ENCODE measurements at places on chromosomes 13 and 19.

- no peak for DNase-seq
Observed at GRCh38 chr13:96940961-96941360, 53.3 kb downstream of the OXGR1 start.

DNA sequence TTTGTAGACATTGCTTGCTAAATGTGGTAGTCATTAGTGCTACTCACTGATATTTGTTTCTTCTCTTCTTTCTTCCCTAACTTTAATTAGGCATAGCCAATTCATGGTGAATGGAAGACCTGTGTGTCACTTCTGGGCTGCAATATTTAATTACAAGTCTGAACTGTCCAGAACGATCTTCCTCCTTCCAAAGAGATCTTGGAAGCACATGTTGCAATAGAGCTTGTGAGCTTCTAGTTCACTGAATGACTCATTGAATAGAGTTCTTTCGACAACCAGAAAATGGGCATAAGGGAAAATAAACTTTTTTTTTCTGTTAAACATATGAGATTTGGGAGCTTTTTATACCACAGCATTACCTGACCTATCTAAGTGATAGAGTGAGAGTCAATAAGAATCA is 1264.6 kb downstream of the PCDH9 start:
- no peak for DNase-seq

DNA sequence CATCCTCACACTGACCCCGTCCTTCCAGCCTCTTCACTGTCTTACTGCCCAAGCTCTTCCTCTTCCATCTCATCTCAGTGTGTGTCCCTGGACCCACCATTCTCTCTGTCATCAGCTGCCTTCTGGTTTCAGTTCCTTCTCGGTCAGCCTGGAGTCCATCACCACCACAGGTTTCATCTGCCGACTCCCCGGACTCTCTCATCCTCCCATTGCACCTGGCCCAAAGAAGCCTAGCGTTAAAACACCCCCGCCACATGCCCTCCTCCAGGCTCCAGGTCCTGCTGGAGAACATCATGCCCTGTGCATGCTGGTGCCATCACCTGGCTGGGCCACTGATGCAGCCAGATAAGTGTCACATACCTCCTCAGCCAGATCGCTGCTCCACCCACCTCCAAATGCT is 122.1 kb upstream of the GPR12 start:
- no peak for DNase-seq

DNA sequence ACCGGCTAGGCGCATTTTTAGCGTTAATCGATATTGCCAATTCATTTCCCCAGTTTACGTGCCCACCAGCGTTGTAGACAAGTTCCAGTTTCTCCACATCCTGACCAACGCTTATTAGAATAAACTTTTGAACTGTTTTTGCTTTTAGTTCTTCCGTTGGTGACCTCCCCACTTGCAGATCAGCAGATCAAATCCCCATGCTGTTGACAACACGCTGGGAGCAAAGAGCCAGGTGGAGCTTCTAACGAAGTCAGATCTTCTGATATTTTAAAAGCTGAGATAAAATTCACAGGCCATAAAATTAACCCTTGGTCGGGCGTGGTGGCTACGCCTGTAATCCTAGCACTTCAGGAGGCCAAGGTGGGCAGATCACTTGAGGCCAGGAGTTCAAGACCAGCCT is 21.2 kb downstream of the RCN3 start:
- no peak for DNase-seq

DNA sequence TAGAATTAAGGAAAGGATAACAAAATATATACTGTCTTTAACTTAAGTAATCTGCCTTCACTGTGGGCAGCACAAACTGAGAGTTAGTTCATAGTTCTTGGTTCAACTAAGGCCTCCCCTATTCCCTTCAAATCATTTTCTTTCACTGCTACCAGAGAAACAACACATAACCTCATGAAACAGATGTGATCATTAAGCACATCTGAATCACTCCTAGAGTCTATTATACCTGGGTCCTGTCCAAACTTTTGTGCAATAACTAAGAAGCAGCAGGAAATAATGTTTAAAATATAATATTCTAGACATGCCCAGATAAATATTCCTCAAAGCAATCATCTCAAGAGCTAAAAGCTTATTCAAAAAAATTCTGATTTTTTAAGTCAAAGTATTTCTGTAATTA is 62.9 kb downstream of the ZC3H13 start:
- no peak for DNase-seq

- no peak for DNase-seq
Observed at GRCh38 chr13:106186366-106187030, 349.0 kb downstream of the EFNB2 start.

GRCh38 chr13:102825921-102826706 is 19.7 kb upstream of the ERCC5 start:
- no peak for DNase-seq

DNA sequence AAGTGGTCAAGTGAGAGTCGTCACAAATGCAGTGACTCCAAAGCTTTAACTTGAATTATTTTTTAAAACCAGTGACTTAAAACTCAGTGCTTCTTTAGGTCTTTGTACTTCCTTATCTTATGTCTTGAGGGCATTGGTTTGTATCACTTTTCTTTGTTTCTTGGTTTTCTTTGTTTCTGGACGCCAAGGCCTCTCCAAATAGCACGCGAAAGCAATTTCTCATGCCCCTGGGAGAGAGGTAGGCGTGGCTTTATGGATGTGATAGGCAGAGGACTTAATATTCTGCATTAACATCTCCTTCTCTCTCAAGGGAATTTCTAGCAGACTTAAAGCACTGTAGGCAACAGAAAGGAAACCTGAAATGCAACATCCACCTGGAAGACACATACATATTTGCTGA is 20.6 kb downstream of the UBE2L5 start:
- DNase-seq: no peak

DNA sequence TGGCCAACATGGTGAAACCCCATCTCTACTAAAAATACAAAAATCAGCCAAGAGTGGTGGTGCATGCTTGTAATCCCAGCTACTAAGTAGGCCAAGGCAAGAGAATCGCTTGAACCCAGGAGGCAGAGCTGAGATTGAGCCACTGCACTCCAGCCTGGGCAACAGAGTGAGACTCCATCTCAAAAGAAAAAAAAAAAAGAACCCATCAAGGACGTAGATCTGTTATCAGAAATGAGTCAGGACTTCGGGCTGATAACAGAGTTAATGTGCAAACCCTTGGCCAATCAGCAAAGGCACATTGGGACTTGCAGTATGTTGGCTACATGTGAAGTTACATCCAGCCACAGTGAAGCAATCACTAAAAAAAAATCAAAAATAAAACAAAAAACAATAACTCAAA is 4.8 kb upstream of the LGALS7B start:
- DNase-seq: no peak

- DNase-seq: no peak
Observed at GRCh38 chr13:102904408-102904862, 58.6 kb downstream of the ERCC5 start.

DNA sequence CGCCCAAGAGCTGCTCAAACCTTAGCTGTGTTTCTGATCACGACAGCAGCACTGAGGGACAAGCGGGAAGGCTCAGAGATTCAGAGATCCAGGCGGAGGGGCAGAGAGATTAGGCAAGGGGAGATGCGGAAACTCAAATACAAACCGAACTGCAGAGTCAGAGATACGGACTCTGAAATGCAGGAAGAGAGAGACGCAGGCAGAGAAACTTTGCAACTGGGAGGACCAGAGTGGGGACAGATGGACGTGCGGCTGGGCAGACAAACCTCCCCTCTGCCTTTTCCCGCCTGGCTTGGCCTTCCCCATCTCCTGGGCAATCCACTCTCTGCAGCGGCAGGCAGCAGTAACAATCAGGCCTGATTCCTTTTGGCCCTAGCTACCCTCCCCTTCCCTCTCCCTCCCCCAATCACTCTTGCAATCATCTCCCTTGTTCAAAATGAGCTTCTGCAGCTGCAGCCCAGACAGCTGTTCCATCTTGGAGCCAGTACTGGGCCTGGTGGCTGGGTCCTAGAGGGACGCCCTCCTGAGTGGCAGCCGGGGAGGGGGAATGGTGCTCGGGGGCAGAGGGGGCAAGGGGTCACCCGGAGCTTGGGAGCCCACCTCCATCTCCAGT is 29.7 kb downstream of the OLFM2 start:
- no peak for DNase-seq

- peak; percentile 43 for DNase-seq
Observed at GRCh38 chr13:71169180-71169579, 697.8 kb downstream of the DACH1 start.

DNA sequence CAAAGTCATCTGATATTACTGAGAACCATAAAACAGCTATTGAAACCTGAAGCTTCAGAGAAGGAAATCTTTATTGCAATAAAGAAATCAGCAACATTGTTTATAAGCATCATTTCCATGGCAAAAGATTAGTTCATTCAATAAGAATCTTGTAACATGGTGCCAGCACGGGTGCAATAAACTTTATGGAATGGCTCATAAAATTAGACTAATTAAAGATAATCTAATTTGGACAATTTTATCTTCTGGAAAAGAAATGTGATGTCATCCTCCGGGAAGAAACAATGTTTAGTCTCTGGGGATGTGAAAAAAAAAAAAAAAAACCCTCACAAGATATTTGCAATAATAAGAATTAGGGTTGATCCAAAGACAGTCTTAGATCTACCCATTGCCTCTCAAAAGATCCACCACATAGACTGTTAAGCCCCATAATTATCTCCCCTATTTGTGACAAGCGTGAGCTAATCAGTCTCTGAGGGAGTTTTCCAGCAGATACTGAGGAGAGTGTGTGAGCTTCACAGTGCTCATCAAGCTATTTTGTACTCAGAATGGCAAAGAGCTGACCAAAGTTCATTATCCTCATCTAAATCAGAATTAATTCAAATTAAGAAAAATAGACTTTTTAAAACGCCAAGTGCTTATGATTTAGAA is 297.0 kb upstream of the EDNRB start:
- no peak for DNase-seq

DNA sequence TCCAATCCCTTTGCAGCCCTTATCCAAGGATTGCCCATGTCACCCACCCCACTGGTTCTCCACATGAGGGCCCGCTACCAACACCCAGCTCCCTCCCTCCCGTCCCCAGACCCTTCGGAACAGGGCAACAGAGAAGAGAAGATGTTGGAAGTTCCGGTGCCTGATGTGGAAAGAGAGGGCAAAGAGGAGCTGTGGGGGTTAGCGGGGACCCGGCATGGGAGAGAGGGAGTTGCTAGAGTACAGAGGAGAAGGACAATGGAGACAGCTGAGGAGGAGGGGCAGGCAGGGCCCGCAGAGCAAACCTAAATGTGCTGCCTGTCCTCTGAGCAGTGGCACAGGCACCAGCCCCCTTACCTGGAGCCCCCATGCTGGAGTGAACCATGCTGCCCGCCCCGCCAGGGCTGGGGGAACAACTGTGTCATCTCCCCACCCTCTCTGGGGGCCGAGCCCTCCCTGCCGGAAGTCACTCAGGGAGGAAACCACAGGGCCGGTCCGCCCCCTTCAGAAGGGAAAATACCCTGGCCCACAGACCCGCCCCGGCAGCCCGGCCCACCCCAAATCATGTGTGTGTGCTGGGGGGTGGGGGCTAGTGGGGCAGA is at the start of gene POU2F2:
TSS of gene POU2F2 (minus strand) at position 417 of the 599 bp plus-strand sequence. CDS start at position 382, 35 bp downstream.
- DNase-seq: no peak

GRCh38 chr19:54133312-54133956 is 4.1 kb upstream of the CNOT3 start:
- peak; percentile 46 for DNase-seq

GRCh38 chr13:30078059-30078458 is 227.6 kb upstream of the UBL3 start:
- no peak for DNase-seq

GRCh38 chr19:28443361-28443760 is 769.6 kb downstream of the UQCRFS1 start:
- DNase-seq: no peak

DNA sequence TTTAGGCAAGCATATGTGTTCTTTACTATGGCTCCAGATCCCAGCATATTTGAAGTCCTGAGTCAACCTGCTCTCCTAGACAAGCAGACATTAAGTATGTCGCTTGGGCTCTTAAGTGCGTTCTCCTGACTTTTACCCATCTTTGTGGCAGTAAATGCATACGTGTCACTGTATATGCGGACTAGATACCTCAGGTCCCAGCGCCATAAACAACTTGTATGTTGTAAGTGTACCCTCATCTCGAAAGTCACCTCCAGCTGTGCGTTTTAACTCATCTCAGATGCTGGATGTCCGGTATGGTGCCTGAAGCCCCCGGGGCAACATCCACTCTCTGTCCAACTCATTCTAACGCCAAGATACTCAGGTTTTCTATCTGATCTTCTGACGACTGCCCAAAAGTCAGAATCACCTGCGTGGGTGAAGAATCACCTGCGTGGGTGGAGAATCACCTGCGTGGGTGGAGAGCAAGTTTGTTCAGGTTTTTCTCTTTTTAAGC is 1.7 kb downstream of the PTOV1 start:
- DNase-seq: no peak

DNA sequence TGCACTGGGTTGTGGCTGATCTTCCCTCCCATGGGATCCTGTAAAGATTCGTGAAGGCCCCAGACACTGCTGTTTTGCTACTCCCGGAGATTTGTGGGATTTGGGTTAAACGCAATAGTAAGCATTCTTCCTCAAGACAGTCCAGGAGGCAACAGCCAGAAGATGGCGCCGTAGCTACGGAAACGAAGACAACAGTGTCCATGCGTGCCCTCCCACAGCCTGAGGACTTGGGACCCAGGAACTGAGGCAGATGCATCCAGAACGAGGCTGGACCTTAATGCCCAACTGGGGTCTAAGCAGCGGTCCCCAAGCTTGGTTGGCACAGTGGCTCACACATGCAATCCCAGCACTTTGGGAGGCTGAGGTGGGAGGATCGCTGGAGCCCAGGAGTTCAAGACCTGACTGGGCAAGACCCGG is 57.6 kb upstream of the ZNF507 start:
- peak; percentile 16 for DNase-seq

- peak; percentile 30 for DNase-seq
Observed at GRCh38 chr13:44921931-44922758, 67.1 kb downstream of the NUFIP1 start.

DNA sequence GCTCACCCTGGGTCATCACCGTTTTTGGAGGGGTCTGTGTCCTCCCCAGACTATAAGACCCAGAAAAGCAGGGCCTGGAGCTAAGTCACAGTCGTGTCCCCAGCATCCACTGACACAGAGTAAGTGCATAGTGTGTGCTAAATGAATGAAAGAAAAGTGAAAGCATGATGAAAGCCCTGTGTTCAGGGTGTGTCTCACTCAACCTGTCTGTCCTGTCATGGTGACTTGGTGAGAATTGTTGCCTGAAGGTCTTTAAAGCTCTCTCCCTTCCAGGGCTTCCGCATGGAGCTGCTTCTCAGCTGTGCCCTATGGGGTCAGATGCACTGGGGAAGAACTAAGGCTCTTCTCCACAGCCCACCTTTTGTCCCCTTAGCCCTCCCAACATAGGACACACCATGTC is 20.5 kb upstream of the IGFL1 start:
- no peak for DNase-seq

DNA sequence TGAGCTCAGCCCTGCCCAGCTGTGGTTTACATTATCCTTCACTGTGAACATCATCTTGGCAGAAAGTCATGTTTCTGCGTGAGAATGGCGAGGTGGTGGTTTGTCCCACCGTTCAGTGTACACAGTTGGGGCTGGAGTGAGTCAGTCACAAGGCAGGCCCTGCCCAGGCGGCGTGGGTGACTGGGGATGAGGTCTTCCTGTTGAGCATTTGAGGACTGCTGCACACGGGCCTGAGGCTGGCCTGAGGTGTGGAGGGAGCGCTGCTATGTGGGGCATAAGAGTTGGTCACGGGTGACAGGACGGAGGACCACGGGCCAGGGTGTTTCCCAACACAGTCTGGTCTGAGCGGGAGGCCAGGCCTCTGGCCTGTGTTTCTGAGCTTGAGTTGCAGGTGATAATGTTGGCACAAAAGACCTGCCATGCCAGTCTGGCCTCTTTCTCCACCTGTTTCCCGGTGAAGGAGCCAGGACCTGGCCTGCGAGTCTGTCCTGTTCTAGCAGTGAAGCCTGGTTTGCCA is 13.4 kb upstream of the C19orf33 start:
- no peak for DNase-seq

GRCh38 chr13:110559429-110559943 is 2.0 kb downstream of the RAB20 start:
- DNase-seq: no peak

Measured in NCI-H146 (cell line).